ENCODE measurements at places on chromosomes 6 and 20. TPM values are rescaled to one million over a fixed set of nuclear protein-coding genes. Genes with fewer than 3 reads are reported as not detected.

DNA sequence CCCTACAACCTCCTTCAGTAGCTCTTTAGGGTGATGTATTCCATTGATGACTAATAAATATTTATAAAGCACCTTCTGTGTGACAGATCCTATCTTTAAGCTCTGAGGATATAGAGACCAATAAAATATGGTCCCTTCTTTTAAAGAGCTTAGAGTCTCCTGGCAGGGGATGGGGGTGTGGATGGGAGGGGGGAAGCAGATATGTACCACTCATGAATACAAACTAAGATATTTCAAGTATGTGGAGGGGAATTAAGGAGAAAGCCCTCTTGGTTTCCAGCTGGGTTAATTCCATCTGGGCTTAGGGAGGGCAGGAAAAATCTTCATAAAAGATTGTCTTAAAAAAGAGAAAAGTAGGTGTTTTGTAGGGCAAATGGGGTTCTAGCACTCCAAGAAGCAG lies 21.6 kb upstream of the FBXO9 start:
- DNase-seq, result peak; percentile 78

- DNase-seq, result no peak
Measured at GRCh38 chr6:13452346-13453117, 34.9 kb downstream of the GFOD1 start.

GRCh38 chr6:165543781-165544180 lies 119.3 kb downstream of the PDE10A start:
- DNase-seq, result no peak

GRCh38 chr6:135270676-135271536 lies 89.8 kb downstream of the MYB start:
- no peak for DNase-seq

Gene C6orf52
- total RNA-seq, result not detected

GRCh38 chr6:139531148-139532115 lies 157.0 kb upstream of the CITED2 start:
- no peak for DNase-seq

- peak; percentile 24 for DNase-seq
Measured at GRCh38 chr20:33791959-33792597, 19.1 kb upstream of the CHMP4B start.

Gene RBPJL
- total RNA-seq, result not detected

Gene RNF5
- total RNA-seq, result 28.7 TPM

DNA sequence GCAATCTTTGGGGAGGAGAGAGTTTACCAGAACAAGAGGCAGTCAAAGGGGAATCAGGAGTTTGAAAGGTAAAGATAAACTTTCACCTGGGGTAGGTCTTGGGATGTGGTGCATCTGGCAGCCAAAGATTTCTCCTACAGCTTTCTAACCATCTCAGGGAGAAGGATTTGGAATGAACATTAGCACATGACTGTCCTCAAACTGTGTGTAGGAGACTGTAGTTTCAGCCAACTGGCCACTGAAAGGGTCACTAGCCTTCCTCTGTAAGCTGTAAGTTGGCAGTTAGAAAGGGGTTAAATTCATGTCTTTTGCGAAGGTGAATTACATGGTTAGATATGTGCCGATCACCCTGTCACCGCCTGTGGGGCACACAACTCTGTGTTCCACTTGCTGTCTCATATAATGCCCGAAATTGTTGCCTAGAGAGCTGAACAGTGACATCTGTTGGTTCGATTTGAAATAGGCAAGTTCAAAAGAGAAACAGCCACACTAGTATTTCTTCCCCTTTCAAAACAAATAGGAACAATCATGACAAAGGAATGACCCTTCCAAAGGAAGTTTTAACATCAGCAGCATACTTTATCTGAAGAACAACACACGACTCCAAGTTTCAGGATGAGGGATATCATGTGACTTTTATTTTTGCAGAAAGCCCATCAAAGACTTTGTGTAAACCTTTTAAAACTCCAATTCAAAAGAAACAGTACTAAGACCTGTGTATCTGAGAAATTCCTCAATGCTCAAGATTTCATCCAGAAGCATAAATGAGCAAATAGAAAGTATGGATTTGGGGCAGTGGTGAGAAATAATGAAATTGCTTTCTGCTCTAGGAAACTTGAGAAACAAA lies 1.1 kb upstream of the OPN5 start:
- DNase-seq, result peak; percentile 59

DNA sequence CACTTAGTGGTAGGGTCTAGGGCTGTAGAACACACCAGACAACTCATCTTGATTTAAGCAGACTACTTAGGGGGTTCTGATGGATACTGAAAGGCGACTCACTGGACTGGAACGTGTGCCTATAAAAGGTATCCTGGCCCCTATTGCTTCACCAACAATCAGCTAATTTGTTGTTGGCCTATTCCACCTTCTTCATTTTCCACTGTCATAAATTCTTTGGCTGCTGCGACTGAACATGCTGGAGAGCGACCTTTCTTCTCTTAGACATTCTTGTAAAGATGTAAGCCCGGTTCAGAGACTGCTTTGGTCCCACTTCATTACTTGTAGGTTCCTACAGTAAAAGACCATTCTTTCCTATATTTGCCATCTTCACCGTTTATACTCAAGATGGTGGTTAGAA lies 609.9 kb upstream of the CITED2 start:
- no peak for DNase-seq

Measured in MG63 (cell line).